ENCODE measurements at places on chromosomes 16 and 17.

GRCh38 chr17:31155208-31155810 is 60.5 kb downstream of the NF1 start:
- no peak for DNase-seq

- DNase-seq, result no peak
These were observed 166.5 kb upstream of the ANKFN1 start for GRCh38 chr17:55986817-55987216.

DNA sequence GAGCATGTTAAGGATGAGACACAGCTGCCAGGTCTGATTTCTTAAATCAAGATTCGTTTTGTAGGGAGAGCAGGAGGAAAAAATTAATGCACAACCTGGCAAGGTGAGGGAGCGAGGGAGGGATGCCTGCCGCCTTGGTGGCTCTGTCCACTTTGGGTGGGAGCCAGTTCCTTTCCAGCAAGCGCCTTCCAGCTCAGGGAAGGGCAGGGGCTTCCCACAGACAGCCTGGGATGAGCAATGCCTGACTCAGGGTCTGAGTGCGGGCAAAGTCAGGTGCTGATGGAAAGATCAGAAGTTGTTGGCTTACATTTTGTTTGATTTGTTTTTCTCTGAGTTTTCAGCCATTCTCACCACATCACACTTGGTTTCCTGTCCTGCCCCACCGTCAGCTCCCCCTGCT is 220.7 kb downstream of the ENGASE start:
- no peak for DNase-seq

DNA sequence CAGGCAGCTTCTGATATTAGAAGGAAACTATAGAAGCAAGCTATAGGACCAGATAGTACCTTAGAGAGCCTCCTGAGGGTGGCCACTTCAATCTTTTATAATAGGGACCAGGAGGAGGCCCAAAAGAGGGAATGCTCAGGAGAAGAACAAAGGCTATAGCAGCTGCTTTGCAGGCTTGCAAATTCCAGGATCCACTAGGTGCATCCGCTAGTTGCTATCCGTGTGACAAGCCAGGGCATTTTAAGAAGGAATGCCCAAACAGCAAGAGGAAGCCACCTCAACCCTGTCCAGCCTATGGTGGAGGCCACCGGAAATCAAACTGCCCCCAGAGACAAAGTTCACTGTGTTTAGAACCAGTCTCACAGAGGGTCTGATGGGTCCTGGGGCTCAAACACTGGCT is 192.6 kb upstream of the KIF2B start:
- DNase-seq, result no peak

DNA sequence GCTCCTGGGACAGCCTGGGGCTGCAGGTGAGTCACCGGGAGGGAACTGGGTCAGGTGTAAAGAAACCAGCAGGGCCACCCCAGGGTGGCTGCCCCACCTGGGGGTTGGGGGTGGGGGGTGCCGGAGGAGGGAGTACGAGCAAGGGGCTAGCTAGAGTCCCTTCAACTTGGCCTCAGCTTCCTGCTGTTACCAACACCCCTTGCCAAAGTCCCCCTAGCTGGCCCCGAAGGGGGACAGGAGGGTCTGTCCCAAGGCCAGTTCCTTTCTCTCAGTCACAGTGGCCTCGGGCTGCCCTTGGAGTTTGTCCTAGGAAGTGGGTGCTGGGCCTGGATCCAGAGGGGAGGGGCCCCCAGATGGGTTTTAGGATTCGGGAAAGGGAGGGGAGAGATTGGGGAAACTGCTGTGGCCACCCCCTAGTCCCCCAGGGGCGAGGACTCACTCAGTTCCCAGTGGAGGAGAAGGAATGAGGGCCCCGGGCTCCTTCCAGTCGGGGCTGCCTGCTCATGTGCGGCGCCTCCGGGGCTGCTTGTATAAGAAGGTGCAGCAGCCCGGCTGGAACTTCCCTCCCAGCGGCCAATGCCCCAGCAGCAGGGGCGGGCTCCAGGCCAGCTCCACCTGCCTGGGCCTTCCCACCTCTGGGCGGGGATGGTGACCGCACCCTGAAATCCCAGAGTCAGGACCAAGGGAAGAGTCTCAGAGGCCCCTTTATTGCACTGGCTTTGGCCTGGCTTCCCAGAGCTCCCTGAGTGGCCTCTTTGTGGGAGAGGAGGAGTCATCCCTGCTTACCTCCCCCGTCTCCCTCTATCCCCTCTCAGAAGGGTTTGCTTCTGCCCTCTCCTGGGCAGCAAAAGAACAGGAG is 7.3 kb downstream of the ARHGAP27 start:
- no peak for DNase-seq

DNA sequence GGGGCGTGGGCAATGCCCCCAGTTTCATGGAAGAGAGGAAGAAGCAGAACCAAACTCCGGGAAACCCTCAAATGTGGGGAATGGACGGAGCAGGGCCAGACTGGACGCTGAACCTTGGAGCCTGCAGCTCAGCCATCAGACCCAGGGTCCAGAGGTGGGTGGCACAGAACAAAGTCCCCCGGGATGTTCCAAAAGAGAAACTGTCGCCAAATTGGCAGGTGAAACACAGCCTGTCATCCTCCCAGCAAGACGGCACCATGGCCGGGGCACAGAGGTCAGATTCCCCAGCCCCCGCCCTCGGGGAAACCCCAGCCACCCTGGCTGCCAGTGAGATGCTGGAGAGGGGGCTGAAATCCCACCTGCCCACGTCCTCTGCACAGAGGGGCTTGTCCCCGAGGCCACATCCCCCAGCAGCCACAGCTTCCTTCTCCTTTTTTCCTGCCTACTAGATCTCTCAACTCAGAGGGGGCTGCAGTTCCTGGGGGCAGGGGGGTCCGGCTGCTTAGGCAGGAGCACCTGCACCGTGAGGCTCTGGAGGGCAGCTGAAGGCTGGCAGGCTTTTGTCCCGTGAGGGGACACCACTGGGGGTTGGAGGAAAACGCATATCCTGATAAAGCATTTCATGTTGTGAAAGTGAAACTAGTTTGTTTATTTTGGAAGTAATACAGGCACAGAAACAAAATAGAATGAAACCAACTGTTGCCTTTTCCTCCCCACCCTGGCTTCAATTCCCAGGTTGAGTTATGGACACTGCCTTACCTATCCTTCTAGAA is 1.2 kb upstream of the SECTM1 start:
- DNase-seq, result no peak
